ENCODE measurements at places on chromosomes 1 and 21.

DNA sequence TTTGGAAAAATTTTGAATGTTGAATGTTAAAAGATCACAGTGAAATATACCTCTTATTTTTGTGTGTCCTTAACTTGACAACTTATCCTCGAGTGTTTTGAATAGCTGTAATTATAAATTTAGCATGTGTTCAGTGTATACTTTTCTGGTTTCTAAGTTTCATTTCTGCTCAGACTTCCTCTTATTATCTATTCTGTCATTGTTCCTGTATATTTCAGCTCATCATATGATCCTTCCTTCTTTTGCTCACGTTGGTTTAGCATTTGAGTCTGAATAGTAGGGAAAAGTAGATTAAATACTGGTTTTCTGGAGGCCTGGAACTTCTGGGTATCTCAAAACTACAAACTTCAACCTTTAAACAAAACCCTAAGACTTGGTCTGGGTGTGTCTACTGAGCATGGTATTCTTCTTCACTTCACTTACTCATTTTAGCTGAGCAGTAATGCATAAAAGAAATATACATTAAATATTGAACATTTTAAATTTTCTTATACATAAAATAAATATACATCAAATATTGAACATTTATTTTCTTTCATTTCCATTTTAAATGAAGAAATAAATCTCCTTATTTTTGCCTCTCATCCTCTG is 3.3 kb upstream of the ATP6V1G3 start:
- no peak for DNase-seq

- DNase-seq = no peak
Observed at GRCh38 chr21:26169611-26170470, 729 bp downstream of the APP start.

DNA sequence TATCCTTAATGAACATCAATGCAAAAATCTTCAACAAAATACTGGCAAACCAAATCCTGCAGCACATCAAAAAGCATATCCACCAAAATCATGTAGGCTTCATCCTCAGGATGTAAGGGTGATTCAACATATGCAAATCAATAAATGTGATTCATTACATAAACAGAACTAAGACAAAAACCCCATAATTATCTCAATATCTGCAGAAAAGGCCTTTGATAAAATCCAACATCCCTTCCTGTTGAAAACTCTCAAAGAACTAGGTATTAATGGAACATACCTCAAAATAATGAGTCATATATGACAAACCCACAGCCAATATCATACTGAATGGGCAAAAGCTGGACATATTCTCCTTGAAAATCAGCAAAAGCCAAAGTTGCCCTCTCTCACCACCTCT is 54.6 kb upstream of the DEPDC1 start:
- DNase-seq = no peak

GRCh38 chr1:57423135-57423655 is 665 bp downstream of the DAB1 start:
- DNase-seq = no peak

- DNase-seq = no peak
Observed at GRCh38 chr21:35281956-35282355, 232.9 kb upstream of the RUNX1 start.

DNA sequence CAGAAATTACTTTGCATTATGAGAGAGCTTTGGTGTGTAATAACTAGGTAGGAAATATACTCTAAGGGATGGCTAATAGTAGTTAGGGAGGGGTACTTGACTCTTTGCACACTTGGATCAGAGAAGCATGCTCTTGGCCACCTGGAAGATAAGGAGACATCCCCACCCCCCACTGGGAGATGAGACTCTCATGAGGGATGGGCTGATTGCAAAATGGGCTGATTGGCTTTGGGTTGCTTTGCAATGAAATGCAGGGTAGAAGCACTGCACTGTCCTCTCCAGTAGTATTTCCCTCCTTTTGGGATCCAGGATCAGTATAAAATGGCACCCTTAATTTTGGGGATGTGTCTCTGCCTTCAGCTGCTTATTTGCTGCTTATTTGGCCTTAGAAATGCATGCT is 71.2 kb upstream of the EPS8L3 start:
- no peak for DNase-seq

DNA sequence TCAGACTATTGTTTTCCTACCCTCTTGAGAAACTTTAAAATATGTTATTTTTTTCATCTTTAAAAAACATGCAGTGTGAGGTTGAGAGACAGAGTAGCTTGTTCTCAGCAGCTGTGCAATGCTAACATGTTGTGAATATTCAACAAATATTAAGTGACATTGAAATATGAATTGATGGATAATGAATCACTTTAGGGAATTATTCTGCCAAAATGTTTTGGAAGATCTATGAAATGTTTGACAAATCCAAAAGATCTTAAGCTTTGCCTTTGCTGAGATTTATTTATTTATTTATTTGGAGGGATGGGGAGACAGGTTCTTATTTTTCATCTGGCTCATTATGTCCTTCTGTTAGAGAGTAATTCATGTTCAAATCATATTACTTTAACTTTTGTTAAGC is 680.1 kb upstream of the CXADR start:
- DNase-seq = no peak

DNA sequence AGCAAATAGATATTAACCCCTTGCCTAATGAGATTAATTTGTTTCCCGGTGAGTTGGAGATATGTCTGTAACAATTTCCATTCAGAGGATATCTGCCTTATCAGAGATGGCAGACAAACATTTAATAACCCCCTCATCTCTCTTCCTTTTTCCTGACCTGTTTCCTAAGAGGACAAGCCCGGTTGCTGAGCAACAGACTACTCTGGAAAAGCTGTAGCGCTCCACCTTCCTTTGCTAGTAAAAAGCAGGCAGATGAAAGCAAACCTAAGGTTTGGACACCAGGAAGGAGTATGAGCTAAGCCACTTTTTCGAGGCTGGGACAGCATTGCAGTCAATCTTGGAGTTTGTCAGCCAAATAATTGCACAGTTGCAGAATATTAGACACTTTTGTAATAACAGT is 82.4 kb downstream of the RGS21 start:
- no peak for DNase-seq

GRCh38 chr1:189151361-189151760 is 1326.3 kb downstream of the BRINP3 start:
- no peak for DNase-seq

- DNase-seq = no peak
Observed at GRCh38 chr1:235659186-235659771, 9.7 kb upstream of the GNG4 start.

- no peak for DNase-seq
Observed at GRCh38 chr1:183571678-183572268, 18.5 kb downstream of the NCF2 start.

GRCh38 chr1:93673163-93673829 is 8.3 kb downstream of the BCAR3 start:
- no peak for DNase-seq

DNA sequence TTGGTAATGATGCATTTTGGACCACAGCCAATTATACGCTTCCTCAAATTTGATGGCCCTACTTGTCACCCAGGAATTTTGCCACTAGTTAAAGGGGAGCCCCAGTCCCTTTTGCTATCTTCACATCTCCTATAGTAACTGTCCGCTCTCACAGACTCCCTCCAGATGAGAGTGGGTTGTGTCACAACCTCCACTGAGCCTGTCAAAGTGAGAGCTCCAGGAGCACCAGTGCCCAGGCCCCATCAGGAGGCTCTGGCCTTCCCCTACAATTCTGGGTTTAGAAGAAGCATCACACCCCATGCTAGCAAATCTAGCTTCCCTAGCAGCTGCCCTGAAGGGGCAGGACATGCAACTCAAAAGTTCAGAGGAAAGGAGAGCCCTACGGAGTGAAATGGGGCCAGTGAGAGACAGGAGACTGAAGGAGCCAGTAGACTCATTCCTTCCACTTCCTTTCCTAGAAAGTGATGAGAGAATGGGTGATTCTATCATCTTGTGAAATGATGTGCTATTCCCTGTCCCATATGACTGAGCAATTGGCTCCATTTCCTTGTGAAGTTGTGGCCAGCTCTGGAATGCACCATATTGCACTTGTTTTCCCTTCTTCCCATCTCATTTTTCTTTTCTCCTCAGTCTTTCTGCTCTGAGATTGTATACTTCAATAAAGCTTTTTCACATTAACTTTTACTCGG is 541.3 kb downstream of the DPYD start:
- no peak for DNase-seq

DNA sequence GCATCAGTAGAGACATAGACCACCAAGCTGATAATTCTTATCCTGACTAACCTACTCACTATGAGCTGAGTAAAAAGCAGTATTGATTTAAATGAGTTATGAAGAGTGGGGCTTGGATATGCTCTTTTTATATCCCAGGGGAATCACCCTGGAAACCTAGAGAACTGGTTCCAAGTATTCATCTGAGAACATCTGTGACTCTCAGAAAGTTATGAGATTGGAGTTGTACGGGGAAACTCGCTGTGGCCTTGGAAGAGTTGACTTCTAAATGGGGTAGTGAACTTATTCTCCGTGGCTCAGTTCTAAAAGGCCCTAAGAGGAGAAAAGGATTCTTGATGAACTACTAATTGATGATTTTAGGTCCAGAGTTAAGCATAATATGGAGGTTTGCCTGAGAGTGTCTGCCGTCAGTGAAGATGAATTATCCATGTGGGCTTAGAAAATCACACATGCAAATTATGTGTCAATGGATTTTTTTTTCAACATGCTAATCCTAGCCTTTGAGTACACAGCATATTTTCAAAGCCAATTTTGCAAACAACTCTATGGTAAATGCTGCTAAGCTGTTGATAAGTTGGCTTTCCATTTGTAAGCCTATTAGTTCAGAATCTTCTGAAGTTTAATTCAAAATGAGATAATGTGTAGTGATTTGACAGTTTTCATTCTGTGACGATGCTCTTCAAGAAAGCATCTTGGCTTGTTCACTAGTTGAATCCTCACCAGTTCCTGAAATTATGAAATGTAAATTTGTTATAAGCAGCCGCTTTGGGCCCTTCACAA is 122.7 kb downstream of the FGGY start:
- no peak for DNase-seq

DNA sequence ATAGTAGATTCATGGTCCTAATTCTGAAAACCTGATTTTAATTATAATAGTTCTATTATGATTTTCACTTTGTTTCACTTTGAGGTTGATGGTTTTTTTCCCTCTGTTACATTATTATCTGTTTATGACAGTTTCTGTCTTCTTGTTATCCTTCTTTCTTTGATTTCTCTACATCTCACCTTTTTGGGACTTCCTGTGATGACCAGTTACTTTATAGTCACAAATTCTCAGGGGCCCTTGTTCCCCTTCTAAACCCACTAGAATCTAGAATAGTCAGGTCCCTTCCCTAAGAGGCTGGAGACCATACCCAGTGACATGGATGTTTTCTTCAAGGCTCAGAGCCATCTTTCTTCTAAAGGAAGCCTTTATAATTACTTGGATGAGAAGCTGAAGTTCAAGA is 238.4 kb downstream of the GPR52 start:
- no peak for DNase-seq

DNA sequence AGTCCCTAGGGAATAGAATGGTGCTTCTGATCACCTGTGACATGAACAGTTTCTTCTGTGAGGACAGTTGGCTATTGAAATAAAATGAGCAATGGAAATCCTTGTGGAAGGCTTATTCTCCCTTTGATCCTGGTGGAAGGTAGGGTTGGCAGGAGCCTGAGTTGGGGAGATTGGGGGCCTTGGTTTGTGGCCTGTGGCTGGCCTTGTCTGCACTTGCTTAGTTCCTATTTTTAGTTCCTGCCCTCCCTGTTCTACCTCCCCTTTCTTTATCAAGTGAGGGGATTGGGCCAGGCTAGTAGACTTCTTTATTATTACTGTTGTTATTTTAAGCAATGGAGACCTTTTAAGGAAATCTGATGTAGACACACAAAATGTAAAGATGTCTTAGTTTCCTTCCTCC is 8.2 kb downstream of the DMRTB1 start:
- no peak for DNase-seq

GRCh38 chr21:22711636-22712035 is 1713.4 kb downstream of the NCAM2 start:
- no peak for DNase-seq

DNA sequence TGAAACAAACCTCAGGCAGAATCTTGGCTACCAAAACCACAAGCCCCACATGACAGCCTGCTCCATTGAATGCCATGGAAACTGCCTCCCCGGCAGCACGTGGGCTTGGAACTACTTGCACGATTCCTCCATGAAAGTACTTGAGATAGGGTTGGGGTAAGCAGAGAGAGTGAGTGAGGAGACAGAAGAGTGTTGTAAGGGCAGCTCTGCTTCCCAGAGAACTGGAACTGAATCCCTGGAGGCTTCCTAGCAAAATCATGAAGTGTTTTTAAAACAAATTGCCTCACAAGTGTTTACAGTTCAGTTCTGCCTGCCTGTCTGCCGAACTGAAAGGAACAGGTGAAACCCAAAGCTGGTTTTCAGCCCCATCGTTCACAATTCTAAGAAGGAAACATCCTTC is 35.3 kb upstream of the DNASE2B start:
- DNase-seq = no peak

DNA sequence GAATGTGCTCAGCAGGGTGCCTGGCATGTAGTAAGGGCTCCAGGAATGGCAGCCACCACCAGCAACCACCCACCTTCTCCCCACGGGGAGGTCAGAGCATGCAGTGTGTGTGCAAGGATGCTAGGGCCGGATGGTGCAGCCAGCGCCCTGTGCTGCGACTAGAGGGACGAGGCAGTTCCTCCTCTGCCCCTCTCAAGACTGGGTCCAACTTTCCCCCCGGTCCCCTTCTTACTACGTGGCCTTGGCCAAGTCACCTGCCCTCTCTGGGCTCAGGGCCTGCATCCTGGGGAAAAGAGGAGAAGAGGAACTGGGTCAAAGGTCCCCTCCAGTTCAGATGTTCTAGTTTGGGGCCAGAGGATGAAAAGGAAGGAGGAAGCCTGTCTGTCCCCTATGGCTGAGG is 71.6 kb upstream of the TARDBP start:
- DNase-seq = no peak

- DNase-seq = no peak
Observed at GRCh38 chr1:229674042-229674441, 48.0 kb downstream of the URB2 start.

GRCh38 chr1:215543191-215543606 is 23.9 kb upstream of the KCTD3 start:
- no peak for DNase-seq

- no peak for DNase-seq
Observed at GRCh38 chr1:31505911-31506497, 70.3 kb upstream of the TINAGL1 start.

- DNase-seq = no peak
Observed at GRCh38 chr1:3634059-3634800, 9.4 kb downstream of the TPRG1L start.

- DNase-seq = no peak
Observed at GRCh38 chr21:43012596-43012995, 38.2 kb downstream of the PKNOX1 start.

GRCh38 chr1:236997361-236997760 is 6.9 kb downstream of the MT1HL1 start:
- no peak for DNase-seq

DNA sequence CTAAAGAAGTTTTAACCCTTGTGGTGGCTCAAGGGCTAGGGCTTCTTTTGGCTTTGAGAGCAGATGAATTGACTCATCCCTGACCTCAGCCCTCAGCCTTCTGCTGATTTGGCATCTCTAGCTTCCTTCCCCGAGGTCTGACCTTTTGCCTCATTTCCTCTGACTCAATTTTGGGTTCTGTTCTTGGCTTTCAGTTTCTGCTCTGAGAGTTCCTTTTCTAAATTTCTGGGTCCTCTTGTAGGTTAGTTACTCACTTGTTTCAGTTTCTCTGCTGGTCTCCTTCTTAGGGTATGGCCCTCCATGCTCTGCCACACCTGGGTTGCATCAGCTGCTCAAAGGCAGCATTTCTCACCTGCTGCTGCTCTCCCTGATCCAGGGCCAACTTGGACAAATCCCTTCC is 19.4 kb downstream of the PDE4B start:
- DNase-seq = no peak
